Effector memory CD8-positive, alpha-beta T cell (primary cell): ENCODE measurements at places on chromosomes 13 and 19.

- no peak for DNase-seq
- H3K27ac ChIP-seq, result no peak overlapping the region
- no peaks in the 10 kb centered on the region for H3K4me1 ChIP-seq
Measured at GRCh38 chr19:5547881-5548280, 19.9 kb downstream of the TINCR start.

DNA sequence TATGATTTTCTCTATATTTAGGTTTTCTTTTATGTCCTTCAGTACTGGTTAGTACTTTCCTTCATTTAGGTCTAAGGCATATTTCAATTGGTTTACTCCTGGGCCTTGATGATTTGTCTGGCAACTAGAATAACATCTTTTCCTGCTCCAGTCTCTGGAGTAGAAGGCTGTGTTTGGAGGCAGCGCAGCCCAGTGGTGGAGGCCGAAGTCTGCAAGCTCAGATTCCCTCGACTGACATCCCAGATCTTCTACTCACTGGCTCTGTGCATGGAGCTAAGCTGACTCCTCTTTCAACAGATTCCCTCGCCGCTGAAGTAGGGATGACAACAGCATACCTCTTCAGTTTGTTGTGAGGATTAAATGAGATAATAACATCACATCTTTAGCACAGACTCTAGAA, 141.0 kb downstream of the RAP2A start:
- H3K4me3 ChIP-seq, result no peak overlapping the region
- DNase-seq, result no peak
- H3K27ac ChIP-seq, result no peak overlapping the region
- H3K36me3 ChIP-seq, result no peaks in the 10 kb centered on the region
- no peaks in the 10 kb centered on the region for H3K4me1 ChIP-seq

DNA sequence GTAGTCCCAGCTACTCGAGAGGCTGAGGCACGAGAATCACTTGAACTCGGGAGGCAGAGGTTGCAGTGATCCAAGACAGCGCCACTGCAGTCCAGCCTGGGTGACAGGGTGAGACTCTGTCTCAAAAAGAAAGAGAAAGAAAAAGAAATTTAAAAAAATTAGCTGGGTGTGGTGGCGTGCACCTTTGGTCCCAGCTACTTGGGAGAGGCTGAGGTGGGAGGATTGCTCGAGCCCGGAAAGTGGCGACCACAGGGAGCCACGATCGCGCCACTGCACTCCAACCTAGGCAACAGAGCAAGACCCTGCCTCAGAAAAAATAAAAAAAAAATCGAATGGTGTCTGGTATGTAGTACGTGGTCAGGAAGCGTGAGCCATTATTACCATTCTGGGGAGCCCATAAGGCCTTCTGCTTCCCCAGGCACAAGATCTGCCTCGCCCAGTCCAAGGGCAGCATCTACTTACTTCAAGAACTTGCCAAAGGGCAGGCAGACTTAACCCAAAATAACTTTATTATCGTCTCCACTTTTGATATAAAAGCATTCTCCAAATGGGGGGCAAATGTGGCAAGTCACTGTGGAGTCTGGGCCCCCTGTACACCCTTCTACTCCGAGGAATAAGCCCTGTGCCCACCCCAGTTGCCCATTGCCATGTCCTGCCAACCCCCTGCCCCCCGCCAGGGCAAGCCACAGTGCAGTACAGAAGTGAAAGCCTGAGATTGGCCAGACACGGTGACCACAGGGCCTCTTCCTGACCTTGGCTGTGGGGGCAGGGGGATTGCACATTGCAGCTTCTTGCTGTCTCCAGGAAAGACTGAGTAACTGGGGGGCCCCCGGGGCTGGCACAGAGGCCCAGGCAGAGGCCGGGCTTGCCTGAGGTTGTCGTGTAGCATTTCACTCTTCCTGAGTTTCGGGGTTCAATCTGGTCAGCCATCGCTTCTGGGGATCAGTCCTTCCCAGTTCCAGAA, 12.6 kb downstream of the CCL25 start:
- no peak for DNase-seq
- no peaks in the 10 kb centered on the region for H3K36me3 ChIP-seq
- H3K27me3 ChIP-seq, result peaks cover 17% of the 10 kb centered on the region
- no peaks in the 10 kb centered on the region for H3K4me1 ChIP-seq
- H3K27ac ChIP-seq, result no peak overlapping the region
- no peak overlapping the region for H3K4me3 ChIP-seq

GRCh38 chr19:3046698-3047495, 15.4 kb downstream of the TLE5 start:
- H3K4me3 ChIP-seq, result peak overlapping the region; percentile 77
- DNase-seq, result no peak
- H3K27ac ChIP-seq, result peak overlapping the region; percentile 20
- H3K4me1 ChIP-seq, result peaks cover 9% of the 10 kb centered on the region

DNA sequence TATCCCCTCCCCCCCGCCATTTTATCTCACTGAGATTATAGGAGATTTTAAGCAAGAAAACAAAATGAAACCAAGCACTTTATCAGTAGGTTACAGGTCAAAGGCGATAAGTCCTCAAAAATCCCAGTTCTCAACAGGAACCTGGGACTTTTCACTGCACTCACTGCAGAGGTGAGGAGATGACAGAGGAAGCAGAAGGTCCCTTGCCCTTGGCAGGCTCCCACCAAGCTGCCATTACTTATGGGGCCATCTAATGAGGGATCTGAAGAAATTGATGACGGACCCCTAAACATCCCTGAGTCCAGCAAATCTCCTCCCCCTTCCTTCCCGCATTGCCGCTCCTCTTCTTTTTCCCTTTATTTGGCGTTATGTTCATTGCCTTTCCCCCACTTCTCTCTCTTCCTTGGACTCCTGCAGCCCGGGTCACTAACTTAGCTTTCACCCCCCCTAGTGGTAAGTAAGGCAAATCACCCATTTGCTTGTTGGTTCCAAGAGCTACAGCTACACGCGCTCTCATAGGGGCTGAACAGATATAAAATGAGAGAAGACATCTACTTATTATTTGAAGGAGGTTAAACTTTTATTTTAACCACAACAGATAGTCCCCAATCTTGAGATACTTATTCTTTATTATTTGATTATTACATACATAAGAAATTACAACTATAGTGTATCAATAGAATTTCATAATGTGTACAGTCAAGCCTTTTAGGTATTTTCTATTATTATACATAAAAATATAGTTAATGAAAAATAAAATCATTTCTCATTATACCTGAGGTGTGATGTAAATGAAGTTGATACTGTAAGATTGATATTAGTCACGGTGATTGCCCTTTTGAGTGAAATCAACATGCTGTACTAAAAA, 52.0 kb upstream of the ARGLU1 start:
- peaks cover 25% of the 10 kb centered on the region for H3K27me3 ChIP-seq
- H3K36me3 ChIP-seq, result no peaks in the 10 kb centered on the region
- no peak overlapping the region for H3K4me3 ChIP-seq
- no peaks in the 10 kb centered on the region for H3K4me1 ChIP-seq

DNA sequence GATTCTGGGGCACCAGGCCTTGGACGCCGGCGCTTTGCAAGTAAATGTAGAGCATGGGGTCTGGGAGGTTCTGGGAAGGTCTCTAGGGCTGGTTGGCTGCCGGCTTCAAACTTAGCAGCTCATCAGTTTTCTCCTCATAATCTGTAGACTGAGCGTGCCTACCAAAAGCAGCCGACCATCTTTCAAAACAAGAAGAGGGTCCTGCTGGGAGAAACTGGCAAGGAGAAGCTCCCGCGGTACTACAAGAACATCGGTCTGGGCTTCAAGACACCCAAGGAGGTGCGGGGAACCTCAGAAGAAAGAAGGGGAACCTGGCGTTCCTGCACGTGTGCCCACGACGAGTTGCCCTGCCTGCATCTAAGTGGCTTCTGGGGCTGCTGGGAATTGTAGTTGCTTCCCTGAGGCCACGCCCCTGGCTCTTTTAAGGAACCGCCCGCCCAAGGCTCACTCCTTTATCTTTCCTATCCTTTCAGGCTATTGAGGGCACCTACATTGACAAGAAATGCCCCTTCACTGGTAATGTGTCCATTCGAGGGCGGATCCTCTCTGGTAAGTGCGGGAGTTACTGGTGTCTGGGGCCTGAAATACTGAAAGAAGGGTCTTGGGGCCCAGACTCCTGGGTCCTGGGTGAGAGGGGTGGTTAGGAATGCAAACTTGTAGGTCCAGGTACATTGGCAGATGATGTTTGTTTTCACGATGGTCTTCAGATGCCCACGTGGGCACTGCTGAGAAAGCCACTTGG, 984 bp downstream of the RPS11 start:
- H3K27ac ChIP-seq, result peak overlapping the region; percentile 99
- no peaks in the 10 kb centered on the region for H3K27me3 ChIP-seq
- H3K4me1 ChIP-seq, result peaks cover 55% of the 10 kb centered on the region

DNA sequence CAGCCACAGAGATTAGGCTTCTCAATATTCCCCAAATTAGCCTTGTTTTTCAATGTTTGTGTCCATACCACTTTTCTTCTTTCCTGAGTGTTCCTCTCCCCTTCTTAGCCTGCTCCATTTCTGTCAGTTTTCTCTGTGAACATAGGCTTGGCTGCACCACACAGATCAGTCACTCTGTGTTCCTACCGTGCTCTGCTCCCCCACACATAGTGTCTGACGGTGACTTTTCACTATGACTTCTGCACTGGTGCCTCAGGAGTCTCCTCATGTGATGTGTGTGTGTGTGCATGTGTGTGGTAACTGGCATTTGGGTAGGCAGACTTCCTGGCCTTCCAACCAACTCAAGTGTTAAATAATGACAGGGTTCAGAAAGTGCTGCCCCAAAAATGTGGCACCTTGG, 47.9 kb upstream of the MYCBP2 start:
- no peak for DNase-seq
- H3K36me3 ChIP-seq, result peaks cover 2% of the 10 kb centered on the region
- no peak overlapping the region for H3K27ac ChIP-seq
- H3K27me3 ChIP-seq, result no peaks in the 10 kb centered on the region
- H3K4me3 ChIP-seq, result no peak overlapping the region

DNA sequence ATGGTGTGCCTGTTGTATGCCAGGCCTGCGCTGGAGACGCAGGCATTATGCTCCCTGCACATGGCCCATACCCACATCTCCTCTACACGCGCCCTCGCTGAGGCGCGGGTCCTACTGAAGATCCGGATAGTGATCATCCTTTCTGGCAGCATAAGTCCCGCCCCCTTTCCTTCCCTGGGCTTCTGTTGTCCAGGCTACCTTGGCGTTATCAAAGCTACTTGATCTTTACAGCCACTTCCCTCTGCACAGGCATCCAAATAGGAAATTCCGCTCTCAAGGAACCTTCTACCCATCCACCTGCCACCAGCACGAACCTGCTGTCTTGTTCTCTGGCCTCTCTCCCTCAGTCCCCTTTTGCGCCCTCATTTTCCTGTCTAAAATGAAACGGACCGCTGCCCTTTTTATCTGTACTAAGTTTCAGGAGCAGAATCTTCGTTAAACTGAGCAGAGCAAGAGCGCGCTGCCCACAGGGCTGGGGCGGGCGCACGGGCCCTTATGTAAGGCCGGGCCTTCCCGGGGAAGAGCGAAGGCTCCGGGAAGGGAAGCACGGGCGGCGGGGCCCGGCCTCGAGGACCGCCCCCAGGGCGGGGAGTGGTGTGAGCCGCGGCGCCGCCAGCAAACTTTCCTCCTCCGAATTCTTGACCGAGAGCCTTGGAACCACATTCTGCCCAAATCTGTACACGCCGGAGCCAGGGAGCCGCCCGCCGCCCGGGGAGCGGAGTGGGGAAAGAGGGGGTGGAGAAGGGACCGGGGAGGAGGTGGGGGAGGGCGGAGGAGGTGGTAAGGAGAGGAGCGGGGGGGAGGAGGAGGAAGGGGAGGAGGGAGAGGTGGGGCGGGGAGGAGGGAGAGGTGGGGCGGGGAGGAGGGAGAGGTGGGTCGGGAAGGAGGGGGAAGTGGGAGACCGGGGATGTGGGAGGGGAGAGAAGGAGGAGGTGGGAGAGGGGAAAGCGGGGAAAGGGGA, 920 bp upstream of the UBE2L5 start:
- H3K27me3 ChIP-seq, result no peaks in the 10 kb centered on the region
- H3K27ac ChIP-seq, result peak overlapping the region; percentile 73
- H3K4me1 ChIP-seq, result peaks cover 12% of the 10 kb centered on the region

DNA sequence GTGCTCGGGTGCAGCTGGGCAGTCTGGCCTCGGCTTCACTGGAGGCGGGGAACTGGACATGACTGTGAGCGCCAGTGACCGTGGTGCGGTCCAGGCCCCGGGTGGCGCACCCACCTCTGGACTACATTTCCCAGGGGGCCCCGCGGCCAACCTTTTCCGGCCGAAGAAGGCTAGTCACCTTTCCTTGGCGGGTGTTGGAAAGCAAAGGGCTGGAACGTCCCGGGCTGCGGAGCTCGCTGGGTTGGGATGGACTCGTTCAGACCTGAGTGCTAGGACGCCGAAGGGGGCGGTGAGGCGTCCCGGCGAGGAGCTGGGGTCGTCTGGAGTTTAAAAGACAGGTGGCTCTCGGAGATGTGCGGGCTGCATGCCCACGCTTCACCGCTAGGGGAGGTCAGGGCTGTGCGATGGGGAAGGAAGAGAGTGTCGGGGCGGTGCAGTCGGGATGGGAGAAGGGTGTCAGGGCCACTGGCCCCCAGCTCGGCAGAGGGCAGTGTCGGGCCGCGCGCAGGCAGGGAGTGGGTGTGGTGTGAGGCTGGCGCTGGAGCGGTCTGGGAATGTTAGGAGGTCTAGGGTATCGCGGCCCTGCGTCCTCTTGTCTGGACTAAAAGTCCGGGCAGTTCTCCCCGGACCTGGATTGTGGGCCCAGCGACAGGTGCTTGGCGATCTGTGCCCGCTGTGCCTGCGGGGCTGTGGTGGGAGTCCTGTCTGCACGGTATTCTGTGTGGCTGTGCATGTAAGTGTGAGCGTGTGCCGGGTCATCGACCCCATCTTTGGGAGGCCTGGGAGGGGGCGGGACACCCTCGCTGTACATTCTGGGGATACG, 57.1 kb downstream of the ZNF568 start:
- peak overlapping the region; percentile 89 for H3K27ac ChIP-seq
- peaks cover 15% of the 10 kb centered on the region for H3K36me3 ChIP-seq
- no peaks in the 10 kb centered on the region for H3K27me3 ChIP-seq
- H3K4me1 ChIP-seq, result peaks cover 13% of the 10 kb centered on the region
- H3K4me3 ChIP-seq, result peak overlapping the region; percentile 89

- H3K36me3 ChIP-seq, result peaks cover 7% of the 10 kb centered on the region
- peaks cover 69% of the 10 kb centered on the region for H3K27me3 ChIP-seq
- peak within 1 kb of the TSS; percentile 12 for H3K27ac ChIP-seq
- H3K4me1 ChIP-seq, result peaks cover 18% of the 10 kb centered on the region
Measured at GRCh38 chr19:45601524-45602374, at the start of gene GPR4. Gene GPR4, minus strand, starts transcription at chr19:45602212. Its CDS starts 10,346 bp downstream, at chr19:45591866.

- no peak overlapping the region for H3K4me3 ChIP-seq
- H3K36me3 ChIP-seq, result no peaks in the 10 kb centered on the region
- H3K4me1 ChIP-seq, result no peaks in the 10 kb centered on the region
- no peaks in the 10 kb centered on the region for H3K27me3 ChIP-seq
- H3K27ac ChIP-seq, result no peak overlapping the region
- no peak for DNase-seq
Measured at GRCh38 chr19:11168568-11168967, 13.0 kb upstream of the SPC24 start.

GRCh38 chr19:2050349-2050990, 574 bp downstream of the MKNK2 start:
- peaks cover 66% of the 10 kb centered on the region for H3K36me3 ChIP-seq
- peak overlapping the region; percentile 83 for H3K4me3 ChIP-seq
- H3K27ac ChIP-seq, result peak overlapping the region; percentile 96

- peaks cover 18% of the 10 kb centered on the region for H3K4me1 ChIP-seq
- DNase-seq, result no peak
- H3K27ac ChIP-seq, result no peak overlapping the region
Measured at GRCh38 chr19:30222992-30223865, 149.0 kb upstream of the ZNF536 start.
